ENCODE measurements at places on chromosomes 13 and 19. TPM values are rescaled to one million over a fixed set of nuclear protein-coding genes. Genes with fewer than 3 reads are reported as not detected.

Gene CBARP
- total RNA-seq = 0.26 TPM

Gene DGKH
- 46.8 TPM for total RNA-seq

Gene KCNN4
- total RNA-seq = 8.2 TPM

Gene MBD3L3
- total RNA-seq = not detected

Gene CACNG7
- total RNA-seq = not detected

Gene CCNA1
- 1.9 TPM for total RNA-seq

Gene KLHL1
- not detected for total RNA-seq

Gene FAM216B
- 0.27 TPM for total RNA-seq

Gene USE1
- 11.5 TPM for total RNA-seq

Gene PSG7
- total RNA-seq = not detected

Gene PGLYRP2
- not detected for total RNA-seq

Gene COMMD6
- total RNA-seq = 1,264 TPM

Gene OR7A5
- not detected for total RNA-seq

Gene KLK10
- not detected for total RNA-seq

Gene CD22
- 9.4 TPM for total RNA-seq

Gene KIR2DL1
- not detected for total RNA-seq

Gene DMAC2
- total RNA-seq = 25.8 TPM
